ENCODE measurements at places on chromosomes 16 and 17. TPM values are rescaled to one million over a fixed set of nuclear protein-coding genes. Genes with fewer than 3 reads are reported as not detected.

KCNJ18 gene
- not detected for total RNA-seq

AIPL1 gene
- not detected for total RNA-seq

TK2 gene
- 36.1 TPM for total RNA-seq

PRKCB gene
- 25.2 TPM for total RNA-seq

CA4 gene
- 73.1 TPM for total RNA-seq

- no peak for DNase-seq
Measured at GRCh38 chr16:23288209-23288608, 13.9 kb upstream of the SCNN1B start.

GRCh38 chr16:89827383-89828198 lies 684 bp upstream of the SPIRE2 start:
- no peak for DNase-seq

DNA sequence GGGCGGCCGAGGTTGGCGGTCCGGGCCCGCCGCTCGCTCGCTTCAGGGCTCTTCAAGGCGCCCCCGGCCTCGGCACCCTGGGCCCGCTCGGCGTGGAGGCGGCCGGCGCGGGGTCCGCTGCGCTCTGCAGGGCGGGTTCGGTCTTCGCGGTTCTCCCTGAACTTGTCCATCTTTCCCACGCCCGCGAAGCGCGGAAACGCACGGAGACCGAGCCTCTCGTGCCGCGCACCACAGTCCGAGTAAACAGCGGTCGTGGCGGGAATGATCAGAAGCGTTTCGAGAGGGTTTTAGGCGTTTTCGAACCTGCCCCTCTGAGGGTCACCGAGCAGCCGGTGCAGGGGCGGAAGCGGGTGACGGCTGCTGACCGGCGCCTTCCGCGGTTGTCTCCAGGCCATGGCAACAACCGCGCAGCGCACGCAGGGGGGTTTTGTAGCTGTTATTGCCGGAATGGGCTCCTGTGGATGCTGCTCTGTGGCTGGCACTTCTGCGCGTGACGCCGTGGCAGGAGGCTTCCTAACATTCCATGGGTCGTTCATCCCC lies 414 bp downstream of the NARF start:
- no peak for DNase-seq

- no peak for DNase-seq
Measured at GRCh38 chr17:61260071-61260797, 139.4 kb upstream of the TBX2 start.

- no peak for DNase-seq
Measured at GRCh38 chr16:67979955-67980678, at the start of gene DPEP3. Gene DPEP3 (minus strand): TSS chr16:67980499. CDS start chr16:67980380, 119 bp downstream.

DNA sequence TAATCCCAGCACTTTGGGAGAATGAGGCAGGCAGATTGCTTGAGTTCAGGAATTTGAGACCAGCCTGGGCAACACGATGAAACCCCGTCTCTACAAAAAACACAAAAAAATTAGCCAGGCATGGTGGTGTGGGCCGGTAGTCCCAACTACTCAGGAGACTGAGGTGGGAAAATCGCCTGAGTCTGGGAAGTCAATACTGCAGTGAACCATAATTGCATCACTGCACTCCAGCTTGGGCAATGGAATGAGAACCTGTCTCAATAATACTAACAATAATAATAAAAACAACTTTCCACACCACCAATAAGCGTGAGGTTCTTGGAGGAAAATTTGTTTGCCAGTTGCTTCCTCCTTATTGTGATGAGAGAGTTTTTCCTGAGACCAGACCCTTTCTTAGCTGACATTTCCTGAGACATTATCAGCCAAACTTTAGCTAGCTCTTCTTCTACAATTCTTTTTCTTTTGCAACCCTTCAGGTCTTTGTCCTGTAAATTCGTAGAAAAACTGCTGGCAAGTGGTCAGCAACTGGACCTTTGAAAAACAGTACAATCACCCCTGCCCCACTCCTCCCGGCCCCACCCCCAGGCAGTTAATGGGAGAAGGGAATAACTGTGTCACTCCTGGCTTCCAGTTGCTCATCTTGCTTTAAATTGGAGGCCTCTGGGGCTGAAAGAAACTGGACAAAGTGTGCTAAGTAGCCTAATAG lies 3.5 kb upstream of the EZH1 start:
- no peak for DNase-seq

DNA sequence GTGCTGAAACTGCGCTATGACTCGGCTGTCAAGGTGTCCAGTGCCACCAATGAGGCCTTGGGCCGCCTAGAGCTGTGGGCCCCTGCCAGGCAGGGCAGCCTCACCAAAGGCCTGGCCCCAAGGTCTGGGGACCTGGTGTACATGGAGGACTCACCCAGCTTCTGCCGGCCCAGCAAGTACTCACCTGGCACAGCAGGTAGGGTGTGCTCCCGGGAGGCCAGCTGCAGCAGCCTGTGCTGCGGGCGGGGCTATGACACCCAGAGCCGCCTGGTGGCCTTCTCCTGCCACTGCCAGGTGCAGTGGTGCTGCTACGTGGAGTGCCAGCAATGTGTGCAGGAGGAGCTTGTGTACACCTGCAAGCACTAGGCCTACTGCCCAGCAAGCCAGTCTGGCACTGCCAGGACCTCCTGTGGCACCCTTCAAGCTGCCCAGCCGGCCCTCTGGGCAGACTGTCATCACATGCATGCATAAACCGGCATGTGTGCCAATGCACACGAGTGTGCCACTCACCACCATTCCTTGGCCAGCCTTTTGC lies 25.0 kb downstream of the WNT9B start:
- DNase-seq: no peak

GRCh38 chr17:80220054-80220735 lies at the start of the genes SGSH and SLC26A11:
Gene SGSH (minus strand): TSS chr17:80220333. CDS start chr17:80220313, 20 bp downstream.
Gene SLC26A11 (plus strand): TSS chr17:80220427. CDS start chr17:80221561, 1,134 bp downstream.
- DNase-seq: peak; percentile 92

GRCh38 chr16:31407406-31407805 lies 14.3 kb downstream of the ITGAD start:
- DNase-seq: no peak

- no peak for DNase-seq
Measured at GRCh38 chr17:79818026-79818758, 21.0 kb downstream of the CBX4 start.

GRCh38 chr16:78796221-78796866 lies 696.9 kb downstream of the WWOX start:
- no peak for DNase-seq

DNA sequence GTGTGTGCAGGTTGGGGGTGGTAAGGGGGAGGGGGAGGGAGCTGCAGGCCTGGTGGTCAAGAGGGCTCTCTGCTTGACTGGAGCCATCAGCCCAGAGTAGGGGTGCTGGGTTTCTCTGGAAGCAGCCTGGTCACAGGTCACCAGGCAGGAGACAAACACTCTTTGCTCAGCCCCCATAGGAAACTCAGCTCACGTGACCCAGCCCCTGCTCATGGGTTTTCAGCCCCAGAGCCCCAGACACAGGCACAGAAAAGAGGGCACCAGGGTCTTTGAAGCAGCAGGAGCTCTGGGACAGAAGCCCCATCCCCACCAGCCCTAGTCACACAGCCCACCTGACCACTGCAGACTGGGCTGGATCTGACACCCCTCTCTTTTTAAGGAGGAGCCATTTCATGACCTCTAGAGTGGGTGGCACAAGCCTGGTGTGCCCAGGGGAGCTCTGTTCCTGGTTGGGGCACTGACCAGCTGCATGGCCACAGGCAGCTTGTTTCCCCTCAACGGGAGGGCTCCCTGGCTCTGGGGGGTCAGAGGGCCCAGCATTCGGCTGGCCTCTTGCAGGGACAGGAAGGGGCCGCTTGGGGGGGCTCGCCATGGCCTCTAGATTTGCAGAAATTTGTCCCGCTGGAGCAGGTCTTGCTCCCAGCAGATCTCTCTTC lies 13.8 kb upstream of the CD79B start:
- no peak for DNase-seq

DNA sequence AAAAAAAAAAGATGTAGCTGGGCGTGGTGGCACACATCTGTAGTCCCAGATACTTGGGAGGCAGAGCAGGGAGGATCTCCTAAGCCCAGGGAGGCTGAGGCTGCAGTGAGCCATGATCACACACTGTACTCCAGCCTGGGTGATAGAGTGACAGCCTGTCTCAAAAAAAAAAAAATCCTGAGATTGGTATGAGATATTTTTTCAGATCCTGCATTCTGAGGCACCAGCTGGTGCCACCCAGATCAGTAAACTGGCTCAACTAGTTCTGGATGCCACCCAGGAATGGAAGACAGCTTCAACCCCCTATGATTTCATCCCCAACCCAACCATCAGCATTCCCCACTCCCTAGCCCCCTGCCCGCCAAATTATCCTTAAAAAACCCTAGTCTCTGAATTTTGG lies 7.1 kb upstream of the GJC1 start:
- DNase-seq: no peak

GRCh38 chr16:59988591-59988990 lies 1254.5 kb upstream of the GOT2 start:
- DNase-seq: no peak

DNA sequence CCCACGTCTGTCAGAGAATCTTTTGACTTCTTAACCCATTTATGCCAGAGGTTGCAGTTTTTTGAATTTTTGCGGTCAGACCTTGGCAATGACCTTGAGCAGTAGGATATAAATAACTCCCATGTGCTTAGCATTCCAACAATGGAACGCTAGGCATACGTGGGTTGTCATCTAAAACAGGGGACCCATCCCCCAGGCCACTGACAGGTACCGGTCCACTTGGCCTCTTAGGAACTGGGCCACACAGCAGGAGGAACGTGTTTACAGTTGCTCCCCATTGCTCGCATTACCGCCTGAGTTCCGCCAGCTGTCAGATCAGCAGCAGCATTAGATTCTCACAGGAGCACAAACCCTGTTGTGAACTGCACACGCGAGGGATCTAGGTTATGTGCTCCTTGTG lies 76.8 kb upstream of the LGALS9 start:
- no peak for DNase-seq
